ENCODE measurements at places on chromosomes 12 and 14.

DNA sequence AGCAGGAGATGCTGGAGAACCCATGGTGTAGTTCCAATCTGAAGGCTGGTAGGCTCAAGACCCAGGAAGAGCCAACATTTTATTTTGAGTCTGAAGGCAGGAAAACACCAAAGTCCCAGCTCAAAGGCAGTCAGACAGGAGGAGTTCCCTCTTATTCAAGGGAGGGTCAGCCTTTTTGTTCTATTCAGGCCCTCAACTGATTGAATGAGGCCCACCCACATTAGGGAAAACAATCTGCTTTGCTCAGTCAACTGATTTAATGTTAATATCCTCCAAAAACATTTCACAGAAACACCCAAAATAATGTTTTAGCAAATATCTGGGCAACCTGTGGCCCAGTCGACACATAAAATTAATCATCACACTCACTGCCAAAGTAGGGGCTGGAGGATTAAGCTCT, 130.8 kb downstream of the LMNTD1 start:
- DNase-seq = no peak

DNA sequence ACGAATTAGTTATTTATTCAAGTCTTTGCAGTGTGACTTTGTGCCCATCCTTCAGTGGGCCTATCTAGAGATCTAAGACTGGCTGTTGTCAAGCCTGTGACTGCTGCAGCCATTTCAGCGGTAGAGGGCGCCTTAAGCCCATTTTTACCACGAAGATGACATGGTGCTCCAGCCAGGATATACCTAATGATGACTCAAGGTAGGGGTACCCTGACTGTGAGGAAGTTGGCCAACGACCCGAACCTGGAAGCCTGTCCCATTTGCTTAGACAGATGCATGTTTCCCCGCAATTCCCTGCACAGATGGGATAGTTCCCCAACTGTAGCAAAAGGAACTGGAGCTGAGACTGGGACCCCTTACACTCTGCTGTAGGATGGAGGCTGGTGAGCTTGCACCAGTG, 41.3 kb downstream of the RAB3IP start:
- DNase-seq = peak; percentile 11

GRCh38 chr12:120199595-120200306, 1.2 kb downstream of the RPLP0 start:
- peak; percentile 35 for DNase-seq

- DNase-seq = no peak
Observed at GRCh38 chr14:34234258-34234657, 227.8 kb downstream of the SPTSSA start.

GRCh38 chr12:33546004-33546403, 106.4 kb upstream of the SYT10 start:
- no peak for DNase-seq

DNA sequence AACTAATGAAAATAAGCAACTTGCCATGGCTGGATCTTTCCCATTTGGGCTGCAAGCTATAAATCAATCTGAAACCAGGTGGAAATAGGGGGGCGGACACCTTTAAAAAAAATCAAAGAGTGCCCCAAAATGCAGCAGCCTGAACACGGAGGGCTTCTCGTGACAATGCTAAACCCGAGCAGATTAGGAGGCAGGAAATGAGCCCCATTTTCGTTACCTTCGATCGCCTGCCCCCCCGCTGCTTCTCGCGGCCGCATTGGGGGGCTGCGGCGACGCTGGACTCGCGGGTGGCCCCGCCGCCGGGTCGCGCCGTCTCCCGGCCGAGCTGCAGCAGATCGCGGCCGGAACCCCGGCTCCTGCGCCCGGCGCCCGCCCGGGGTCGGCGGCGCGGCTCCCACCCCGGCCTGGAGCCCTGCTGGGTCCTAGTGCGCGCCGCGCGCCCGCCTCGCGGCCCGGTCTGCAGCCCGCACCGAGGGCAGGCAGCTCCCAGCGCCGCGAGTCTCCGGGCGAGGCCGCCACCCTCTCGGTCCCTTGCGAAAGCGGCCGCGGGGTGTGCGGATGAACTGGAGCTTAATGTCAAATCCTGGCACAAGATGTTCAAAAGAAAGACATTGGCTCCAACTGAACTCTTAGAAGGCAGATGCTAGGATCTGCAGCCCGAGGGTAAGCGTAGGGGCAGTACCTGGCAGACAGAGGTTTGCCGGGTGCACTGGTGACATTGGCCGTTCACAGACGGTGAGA, 201.9 kb upstream of the FOXN3 start:
- DNase-seq = peak; percentile 69

DNA sequence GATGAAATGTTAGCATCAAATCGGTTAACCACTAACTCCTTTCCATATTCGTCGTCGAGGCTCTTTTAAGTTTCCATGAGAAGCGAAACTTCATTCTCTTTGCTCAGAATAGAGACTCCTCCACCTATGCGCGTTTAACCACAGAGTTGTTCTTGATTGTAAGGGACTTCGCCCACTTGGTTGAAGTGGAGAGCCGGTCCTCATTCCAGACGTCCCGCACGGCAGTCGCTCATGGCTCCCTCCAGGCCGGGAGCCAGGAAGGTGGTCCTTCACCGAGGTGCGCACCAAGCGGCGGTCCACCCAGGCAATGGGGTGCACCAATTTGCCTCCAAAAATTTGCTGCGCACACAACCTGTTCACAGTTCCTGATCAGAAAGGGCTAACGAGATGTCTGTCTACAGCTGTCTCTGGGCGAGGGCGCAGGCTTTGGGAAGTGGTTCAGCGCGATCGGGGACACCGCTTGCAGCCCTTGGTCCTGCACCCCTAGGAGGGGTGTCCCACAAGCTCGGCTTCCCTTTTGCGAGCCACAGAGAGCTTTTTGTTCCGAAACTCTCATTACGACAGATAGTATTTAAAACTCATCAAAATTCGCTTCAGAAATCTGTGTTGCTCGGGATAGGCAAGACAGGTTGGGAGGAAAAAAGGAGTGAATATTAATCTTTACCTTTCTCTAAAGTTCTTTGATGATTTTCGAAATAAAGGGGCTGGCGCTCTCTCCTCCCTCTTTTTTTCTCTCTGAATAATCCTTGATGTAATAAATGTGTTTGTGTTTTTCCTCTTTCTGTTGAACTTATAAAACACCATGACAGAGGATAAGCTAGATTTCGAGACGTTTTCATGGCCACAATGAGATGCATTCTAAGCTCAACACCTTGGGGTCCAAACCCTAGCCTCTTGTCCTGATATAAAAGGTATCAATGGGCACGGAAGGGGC, 6.4 kb upstream of the ALX1 start:
- no peak for DNase-seq

GRCh38 chr14:48052973-48053372, 377.6 kb upstream of the MDGA2 start:
- no peak for DNase-seq

DNA sequence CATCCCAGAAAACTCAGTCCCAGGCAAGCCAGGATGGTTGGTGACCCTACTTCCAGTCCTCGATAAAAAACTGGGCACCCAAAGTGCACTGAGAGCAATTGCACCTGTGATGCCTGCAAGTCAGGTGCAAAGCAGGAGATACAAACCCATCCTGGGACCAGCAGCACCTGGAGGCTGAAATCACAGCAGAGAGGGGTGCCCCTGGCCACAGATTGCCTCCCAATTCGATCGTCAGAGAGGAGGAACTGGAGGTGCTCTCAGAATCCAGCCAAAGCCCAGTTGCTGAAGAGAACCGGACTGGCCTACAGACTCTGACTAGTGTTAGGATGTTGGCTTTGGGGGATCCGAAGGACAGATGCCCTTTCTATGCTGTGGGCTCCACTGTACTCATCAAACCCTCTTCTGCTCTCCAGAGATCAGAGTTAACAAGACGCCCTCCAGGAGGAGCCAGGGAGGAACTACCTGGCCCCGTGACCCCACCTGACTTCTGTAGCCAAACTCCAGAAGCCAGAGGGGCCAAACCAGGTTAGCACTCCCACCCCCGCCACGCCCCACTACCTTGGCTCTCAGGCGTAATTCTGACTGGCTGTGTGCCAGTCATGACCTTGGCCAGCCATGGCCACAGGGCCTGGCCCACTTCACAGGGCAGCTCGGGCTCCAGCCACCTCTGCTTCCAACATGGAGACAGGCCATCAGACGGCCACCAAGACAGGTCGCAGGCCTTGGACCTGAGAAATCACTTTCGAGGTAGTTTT, 284.5 kb upstream of the RTL1 start:
- DNase-seq = no peak

- no peak for DNase-seq
Observed at GRCh38 chr12:52600475-52600874, 788 bp downstream of the KRT72 start.

DNA sequence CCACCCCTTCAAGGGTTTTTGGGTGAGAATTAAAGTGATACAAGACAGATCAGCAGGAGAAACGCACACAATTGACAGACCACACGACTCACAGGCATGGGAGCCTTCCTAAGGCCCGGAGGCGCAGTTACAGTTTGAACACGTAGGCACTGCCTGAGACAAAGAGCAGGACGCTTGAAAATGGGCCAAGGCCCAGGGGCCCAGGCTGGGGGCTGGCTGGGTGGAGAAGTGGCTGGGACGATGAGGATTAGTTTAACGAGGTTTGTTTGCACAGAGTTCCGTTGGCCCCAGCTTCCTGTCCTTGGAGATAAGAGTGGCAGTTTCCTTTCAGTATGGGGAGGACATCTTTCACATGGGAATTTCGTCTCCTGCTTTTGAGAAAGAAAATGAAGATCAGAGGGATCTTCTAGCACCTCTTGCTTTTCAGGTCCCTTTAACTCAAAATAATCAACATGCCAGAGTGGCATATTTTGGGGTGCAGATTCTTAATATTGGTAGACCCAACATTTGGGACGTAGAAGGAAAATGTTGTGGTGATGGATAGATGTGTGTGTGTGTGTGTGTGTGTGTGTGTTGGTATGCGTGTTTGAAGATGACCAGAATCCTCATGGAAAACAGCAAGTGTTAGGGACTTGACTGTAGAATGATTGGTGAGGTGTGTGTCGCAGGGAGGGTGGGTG, 44.6 kb downstream of the DLK1 start:
- DNase-seq = no peak

DNA sequence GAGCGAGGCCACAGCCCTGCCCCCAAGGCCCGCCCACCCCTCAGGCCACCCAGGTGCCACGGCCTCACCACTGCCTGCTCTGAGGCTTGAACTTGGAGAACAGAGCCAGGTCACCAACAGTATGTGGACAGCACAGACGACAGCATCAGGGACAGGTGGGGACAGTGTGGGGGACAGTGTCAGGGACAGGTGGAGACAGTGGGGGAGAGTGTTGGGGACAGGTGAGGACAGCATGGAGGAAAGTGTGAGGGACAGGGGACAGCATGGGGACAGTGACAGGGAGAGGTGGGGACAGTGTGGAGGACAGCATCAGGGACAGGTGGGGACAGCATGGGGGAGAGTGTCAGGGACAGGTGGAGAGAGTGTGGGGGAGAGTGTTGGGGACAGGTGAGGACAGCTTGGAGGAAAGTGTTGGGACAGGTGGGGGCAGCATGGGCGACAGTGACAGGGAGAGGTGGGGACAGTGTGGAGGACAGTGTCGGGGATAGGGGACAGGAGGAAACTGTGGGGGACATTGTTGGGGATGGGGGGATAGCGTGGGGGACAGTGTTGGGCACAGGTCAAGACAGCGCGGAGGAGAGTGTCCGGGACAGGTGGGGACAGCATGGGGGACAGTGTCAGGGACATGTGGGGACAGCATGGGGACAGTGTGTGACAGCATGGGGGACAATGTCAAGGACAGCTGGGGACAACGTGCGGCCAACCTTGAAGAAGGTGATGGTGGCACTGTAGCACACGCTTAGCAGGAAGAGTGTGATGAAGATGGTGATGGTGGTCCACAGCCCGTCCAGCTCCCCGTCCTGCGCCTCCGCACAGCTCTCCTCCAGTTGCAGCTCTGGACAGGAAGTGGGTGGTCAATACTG, 114.9 kb downstream of the TMEM121 start:
- DNase-seq = no peak

DNA sequence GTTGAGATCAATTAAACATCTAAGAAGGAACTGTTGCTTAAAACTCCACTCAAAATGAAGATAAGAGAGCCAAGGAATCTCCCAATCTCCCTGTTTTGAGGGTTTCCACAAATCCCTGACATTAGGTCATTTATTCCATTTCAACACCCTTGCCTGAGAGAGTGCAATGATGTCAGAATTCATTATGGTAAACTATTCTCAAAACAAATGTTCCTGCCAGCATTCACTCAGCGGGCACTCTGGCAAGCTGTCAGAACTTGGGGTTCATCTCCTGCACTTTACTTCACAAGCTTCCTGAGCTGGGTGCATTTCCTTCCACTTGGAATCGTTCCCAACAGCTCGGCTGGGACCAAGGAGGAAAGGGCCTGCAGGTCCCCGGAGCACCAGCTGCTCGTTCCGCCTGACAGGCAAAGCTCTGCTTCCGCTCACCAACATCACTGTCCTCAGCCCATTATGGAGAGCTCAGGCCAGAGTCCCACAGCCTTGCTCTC, 117.8 kb downstream of the TTC7B start:
- no peak for DNase-seq

DNA sequence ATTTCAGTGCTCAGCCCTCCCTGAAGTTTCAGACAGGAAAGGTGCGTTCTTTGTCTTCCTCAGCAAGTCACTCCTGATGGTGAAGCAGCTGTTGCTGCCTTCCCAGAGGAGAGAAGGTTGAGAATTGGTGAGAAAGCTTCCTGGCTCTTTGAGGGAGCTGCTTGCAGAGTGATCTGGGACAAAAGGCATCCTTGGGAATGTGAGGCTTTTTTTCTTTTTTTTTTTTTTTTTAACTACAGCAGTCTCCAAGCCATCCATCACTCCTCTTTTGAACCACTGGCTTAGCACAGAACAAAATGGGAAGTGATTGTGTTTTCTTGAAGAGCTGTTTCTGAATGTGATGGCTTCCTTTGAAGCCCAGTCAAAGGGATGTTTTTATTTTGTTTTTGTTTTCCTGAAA, 120.4 kb upstream of the LRIG3 start:
- DNase-seq = peak; percentile 26

GRCh38 chr12:130826151-130826801, 12.8 kb downstream of the STX2 start:
- DNase-seq = peak; percentile 29

DNA sequence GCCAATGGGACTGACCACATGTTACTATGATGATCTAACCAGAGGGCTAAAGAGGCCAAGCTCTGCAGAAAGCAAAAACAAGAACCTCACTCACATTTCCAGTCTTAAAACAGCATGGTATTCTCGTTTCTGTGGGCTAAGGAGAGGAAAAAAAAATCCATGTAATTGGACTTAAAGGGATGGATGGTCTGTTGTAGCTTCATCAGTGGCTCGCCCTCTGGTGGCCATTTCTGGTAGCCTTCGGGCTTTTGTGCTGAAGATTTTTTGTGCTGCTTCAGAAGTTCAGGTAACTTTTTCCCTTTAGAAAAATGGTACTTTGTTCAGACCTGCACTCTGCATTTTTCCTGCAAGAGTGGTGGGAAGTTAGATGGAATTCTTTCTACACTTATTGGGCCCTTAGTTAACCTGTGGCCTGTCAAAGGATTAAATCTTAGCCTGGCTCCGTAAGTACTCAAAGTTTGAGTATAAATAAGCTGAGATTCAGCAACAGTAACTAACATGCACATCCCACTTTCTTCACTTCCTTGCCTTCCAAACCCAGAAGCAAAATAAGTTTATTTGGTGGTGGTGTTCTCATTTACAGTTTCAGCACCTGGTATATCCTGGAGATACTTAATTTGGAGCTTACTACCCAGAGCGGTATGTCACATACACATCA, 22.3 kb downstream of the DCAF4 start:
- DNase-seq = peak; percentile 57

- peak; percentile 52 for DNase-seq
Observed at GRCh38 chr12:57069523-57069922, 9.1 kb downstream of the NEMP1 start.

- DNase-seq = no peak
Observed at GRCh38 chr12:52824741-52825410, 9.2 kb downstream of the KRT79 start.

GRCh38 chr14:105012171-105012985, 8.5 kb downstream of the CDCA4 start:
- no peak for DNase-seq
